ENCODE measurements at places on chromosomes 11 and 22.

DNA sequence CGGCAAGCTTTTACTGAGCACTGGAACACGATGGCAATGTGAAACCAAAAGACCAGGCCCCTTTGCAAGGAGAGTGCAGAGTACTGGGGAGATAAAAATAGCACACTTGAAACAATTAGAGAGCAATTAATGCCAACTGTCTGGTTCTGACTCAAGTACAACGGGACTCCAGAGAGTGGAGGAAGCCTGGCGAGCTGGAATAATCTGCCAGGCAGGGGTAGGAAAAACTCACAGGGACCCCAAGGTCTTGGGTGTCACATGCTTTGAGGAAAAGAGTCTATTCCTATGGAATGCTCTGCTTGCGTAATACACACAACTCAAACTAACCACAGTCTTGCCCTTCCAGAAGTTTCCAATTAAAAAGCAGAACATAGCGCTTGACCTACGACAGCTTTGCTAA is 113.0 kb upstream of the CLMP start:
- DNase-seq = no peak

GRCh38 chr11:17989306-17989705 is 23.5 kb downstream of the SERGEF start:
- DNase-seq = no peak

- DNase-seq = no peak
Observed at GRCh38 chr11:96329419-96329818, 13.6 kb downstream of the MAML2 start.

DNA sequence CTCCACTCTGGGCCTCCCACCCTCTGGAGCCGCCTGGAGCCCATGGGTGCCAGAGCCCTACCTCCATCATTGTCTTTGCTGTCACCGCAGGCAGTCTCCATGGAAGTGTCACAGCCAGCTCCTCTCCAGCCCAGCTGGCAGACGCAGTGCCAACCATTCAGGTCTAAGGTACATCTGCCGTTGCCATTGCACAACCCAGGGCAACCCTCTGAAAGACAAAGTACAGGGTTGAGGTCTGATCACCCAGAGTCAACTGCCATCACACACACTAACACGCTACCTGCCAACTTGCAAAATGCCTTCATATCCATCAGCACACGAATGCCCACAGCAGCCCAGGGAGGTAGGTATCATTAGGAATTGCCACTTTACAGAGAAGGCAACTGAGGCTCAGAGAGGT is 196.3 kb upstream of the NARS2 start:
- DNase-seq = no peak

GRCh38 chr11:4085575-4085974 is 9.0 kb upstream of the RRM1 start:
- no peak for DNase-seq

All from COLO829 (cell line).